ENCODE measurements at places on chromosomes 2 and 18.

GRCh38 chr18:53018791-53019190, 678.8 kb downstream of the DCC start:
- DNase-seq, result no peak

DNA sequence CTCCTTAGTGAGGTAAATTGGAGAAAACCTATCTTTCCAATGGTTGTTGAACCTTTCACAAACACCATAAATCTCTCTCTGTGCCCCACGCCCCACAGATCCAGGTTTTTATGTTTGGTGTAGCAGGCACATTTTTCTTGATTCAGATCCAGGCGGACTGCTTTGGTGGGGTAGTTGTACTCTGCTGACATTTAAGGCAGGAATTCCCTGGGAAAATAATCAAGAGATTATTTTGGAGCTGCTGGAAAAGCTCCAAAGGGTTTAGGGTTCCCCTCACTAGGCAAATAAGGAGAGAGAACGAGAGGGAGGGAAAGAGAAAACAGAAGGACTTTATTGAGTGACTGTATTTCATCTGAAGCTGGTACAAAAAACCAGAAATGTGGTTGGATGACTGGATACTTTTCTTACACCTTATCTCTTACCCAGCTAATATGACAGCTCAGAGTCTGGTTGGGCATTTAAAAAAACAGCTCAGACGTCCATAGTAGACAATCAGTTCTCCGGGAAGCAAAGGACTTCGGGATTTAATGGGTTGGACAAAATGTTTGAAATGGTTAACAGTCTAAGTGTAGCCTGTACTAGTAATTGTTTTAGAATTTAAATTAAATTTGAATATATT, 3.6 kb upstream of the AQP4 start:
- DNase-seq, result no peak

GRCh38 chr2:181746844-181747243, 66.5 kb upstream of the NEUROD1 start:
- no peak for DNase-seq

- no peak for DNase-seq
These were observed 57.2 kb upstream of the BOD1L2 start for GRCh38 chr18:57089702-57090101.

DNA sequence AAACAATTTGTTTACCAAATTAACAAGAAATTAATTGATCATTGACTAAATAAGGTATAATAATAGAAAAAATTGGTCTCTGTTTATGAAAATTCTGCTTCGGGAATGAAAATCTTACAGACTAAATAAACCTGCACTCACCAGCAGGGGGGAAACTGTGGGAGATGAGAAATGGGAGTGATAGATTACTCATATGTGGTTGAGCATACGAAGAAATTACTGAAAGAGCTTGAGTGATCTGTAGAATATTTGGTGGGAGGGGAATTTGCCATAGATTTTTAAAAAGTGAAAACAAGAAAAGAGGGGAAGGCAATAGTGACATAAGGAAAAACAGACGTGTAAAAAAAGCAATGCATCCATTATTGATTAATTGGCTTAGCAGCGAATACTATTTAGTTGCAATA, 2.2 kb downstream of the HMSD start:
- DNase-seq, result no peak

- no peak for DNase-seq
These were observed 35.3 kb downstream of the BCL2 start for GRCh38 chr18:63284173-63284799.

DNA sequence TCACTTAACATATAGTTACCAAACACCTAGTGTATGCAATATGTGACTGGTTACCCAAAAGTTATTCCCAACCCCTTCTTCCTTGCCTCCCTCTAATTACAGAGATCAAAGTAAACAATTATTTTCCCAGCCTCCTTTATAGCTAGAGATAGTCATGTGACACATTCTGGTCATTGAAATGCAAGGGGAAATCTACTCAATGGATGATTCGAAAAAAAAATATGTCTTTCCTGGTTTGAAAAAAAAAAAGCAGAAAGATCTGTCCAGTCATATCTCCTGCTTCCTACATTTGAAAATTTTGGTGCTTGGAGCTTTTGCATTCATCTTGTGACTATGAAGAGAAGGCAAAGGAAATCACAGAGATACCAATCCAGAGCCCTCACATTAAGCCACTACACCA, 27.6 kb upstream of the UGP2 start:
- DNase-seq, result no peak

GRCh38 chr2:128298286-128298685, 20.4 kb downstream of the HS6ST1 start:
- no peak for DNase-seq

- no peak for DNase-seq
These were observed 66.1 kb downstream of the RBBP8 start for GRCh38 chr18:22999212-22999611.

DNA sequence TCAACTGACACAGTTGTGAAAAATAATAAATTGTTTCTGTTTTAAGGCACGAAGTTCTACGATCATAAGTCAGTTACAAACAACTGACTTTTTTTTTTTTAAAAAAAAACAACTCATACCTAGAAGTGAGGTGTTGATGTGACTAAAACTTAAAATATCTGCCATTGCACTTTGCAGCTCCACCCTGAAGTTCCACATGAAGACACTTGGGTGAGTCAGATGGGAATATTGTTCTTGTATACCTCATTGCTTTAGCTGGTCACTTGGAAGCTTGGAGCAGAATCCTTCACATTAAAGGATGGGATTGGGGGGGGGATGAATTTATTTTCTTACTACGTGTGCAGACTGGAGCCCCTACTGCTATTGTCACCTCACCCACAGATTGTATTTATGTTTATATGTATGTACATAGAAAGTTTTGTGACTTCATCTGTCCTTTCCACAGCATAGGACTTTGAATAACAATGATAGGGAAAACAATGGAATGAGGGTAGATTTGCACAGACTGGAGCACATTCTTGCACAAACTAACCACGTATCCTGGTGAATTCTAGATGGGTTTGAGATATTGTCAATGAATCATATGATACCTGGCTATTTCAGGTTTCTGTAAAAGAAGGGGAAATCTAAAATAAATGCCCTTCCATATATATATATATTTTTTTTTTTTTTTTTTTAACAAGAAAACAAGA, 57.9 kb upstream of the ARHGAP15 start:
- DNase-seq, result no peak

DNA sequence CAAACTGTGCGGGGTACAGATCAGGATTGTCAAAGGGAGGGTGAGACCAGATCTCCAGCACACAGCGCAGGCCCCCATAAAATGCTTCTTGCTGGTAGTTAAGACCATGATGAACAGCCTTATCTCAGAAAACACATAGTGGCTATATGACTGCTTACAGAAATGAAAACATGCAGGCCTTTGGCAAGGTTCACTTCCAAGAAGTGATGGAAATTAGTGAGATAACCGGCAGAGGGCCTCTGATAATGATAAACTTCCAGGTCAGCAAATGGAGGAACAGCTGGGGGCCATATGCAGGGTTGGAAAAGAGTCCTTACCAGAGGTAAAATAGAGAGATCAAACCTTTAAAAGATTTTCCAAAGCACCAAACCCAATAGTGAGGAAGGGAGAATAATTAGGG, 46.6 kb downstream of the CFAP221 start:
- DNase-seq, result no peak

GRCh38 chr18:58235001-58235436, 191.0 kb downstream of the NEDD4L start:
- DNase-seq, result no peak

DNA sequence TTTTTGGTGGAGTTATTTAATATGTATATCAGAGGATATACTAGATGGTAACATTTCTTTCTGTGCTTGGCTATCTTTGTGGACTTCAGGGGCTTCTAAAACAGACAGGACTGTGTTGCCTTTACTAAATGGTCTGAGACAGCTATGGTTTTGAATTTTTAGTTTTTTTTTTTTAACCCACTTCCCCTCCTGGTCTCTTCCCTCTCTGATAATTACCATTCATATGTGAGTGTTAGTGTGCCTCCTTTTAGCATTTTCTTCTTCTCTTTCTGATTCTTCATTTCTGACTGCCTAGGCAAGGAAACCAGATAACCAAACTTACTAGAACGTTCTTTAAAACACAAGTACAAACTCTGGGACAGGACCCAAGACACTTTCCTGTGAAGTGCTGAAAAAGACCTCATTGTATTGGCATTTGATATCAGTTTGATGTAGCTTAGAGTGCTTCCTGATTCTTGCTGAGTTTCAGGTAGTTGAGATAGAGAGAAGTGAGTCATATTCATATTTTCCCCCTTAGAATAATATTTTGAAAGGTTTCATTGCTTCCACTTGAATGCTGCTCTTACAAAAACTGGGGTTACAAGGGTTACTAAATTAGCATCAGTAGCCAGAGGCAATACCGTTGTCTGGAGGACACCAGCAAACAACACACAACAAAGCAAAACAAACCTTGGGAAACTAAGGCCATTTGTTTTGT, 52.7 kb downstream of the SMAD4 start:
- no peak for DNase-seq

- DNase-seq, result no peak
These were observed 374.5 kb downstream of the NCKAP5 start for GRCh38 chr2:133193544-133194361.

DNA sequence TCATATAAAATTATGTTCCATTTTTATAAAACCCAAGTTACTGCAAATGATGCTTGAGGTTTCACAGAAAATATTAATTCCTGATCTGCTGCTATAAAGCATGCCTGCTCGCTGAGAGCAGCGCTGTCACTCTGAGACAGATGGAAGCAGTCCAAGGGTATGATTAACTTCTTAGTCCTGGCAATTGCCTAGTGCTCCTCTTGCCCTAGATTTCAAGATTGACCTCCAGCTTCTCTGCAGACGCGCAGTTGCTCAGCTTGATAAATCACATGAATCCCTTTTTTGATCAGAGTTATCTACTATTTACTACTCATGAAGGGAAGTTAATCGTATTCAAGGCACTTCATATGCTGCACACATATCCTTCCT, 154.6 kb upstream of the REV1 start:
- DNase-seq, result no peak

DNA sequence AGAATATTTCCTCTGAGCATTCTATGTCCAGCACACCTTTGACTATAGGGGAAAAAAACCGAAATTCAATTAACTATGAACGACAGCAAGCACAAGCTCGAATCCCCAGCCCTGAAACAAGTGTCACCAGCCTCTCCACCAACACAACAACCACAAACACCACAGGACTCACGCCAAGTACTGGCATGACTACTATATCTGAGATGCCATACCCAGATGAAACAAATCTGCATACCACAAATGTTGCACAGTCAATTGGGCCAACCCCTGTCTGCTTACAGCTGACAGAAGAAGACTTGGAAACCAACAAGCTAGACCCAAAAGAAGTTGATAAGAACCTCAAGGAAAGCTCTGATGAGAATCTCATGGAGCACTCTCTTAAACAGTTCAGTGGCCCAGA, 79.4 kb upstream of the FAM117B start:
- DNase-seq, result no peak
